Left colon (tissue), 2 donors: ENCODE measurements at places on chromosomes 2 and 18.
A peak's percentile ranks its signal among the peaks of the same experiment; 100 is the strongest.

- DNase-seq = no peak
Observed at GRCh38 chr2:233699424-233700027, 6.8 kb downstream of the UGT1A6 start.

DNA sequence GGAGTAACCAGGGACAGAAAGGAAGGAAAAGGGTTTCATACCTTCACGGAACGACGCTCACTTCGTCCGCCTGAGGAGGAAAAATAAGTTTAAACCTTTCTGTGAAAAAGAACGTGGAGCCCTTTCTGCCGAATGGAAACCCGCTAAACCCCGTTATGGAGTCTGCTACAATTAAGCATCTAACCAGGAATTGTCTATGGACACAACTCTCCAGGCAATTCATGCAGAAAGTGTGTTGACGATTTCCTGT lies 528 bp upstream of the PPP4R3B start:
- DNase-seq = no peak

DNA sequence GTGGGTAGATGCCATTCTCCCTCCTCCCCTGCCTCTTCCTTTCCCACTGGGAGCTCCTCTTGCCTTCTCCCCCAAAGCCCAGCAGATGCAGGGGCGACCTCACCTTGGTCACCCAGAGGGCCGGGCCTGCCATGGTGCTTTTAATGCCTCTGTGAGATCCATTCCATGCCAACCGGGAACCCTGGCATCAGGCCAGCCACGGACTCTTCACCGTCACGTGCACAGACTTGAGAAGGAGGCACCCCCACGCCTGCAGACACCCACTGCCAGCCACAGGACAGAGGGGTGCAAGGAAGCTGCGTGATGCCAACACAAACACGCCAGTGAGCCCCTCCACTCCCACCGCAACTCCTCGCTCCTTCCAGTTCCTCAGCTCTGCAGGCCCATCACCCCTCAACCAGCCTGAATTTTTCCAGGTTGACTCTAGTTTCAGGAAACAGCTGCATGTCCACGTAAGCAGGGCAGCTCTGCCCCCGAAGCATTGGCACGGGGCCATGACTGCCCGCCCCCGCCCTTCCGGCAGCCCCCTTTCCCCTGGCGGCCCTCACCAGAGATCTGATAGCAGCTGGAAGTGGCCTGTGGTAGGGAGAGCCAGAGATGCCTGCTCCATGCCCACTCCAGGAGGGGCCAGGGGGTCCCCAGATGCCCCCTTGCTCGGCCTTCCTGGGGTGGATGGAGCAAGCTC lies 50.8 kb downstream of the DNMT3A start:
- DNase-seq = no peak

DNA sequence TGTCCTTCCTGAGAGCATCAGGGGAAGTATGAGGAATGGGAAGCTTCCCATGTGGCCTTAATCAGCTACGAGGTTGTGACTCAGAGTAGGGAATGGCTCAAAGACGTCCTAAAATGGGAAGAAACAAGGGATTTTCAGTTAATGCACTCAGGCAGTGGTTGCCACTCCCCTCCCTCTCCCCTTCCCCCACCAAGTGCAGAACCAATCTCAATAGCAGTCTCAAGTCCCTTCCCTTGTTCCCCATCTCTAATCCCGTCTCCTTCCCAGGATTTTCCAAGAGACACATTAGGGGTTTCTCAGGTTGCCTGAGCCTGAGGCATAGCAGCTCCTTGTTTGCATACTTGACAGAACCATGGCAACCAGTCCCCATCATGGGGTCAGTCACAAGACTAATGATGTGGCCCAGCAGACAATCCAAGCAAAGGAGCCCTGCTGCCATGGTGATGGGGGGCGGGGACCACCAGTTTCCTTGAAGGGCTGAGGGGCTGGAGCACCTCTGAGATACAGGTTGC lies 18.2 kb upstream of the RESP18 start:
- no peak for DNase-seq

GRCh38 chr2:152200101-152200500 lies 24.5 kb upstream of the STAM2 start:
- no peak for DNase-seq

DNA sequence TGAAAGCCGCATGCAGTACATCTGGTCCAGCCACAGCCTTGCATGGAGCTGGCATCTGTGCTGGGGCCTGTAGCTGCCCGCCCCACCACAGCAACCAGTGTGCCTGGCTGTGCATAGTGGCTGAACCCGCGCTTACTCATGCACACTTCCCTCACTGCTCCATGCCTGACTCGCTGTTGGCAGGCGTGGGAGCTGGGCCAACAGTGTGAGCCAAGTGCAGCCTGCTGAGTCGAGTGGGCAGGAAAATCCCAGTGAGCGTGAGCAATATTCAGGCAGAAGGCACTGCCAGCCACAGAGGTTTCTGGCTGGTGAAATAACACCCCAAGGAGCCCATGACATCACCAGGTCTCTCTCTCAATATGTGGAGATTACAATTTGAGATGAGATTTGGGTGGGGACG lies 1674.1 kb upstream of the TMEFF2 start:
- DNase-seq = no peak

- DNase-seq = no peak
Observed at GRCh38 chr18:48402953-48403352, 6.2 kb downstream of the ZBTB7C start.

GRCh38 chr2:38533180-38533579 lies 69.5 kb downstream of the HNRNPLL start:
- peak; percentile 58 for DNase-seq

DNA sequence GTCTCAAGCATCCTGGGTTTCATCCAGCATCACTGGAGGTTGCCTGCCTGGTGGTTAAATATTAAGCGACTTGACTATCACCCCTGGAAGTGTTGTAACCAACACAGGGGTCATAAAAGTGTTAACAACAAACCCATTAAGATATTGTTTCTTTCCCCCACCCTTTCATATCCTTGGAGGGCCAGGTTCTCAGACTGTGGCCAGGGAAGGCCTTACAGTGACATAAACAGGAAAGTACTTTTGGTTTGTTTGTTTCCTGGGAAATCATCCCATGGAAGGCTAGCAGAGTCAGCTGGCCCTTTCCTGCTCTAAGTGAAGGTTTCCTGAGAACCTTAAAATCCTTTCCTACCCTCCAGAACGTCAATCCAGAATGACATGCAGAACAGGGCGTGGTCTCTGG lies 160.9 kb downstream of the CLIP4 start:
- no peak for DNase-seq

GRCh38 chr2:43105586-43106558 lies 120.5 kb downstream of the ZFP36L2 start:
- DNase-seq = peak; percentile 52

DNA sequence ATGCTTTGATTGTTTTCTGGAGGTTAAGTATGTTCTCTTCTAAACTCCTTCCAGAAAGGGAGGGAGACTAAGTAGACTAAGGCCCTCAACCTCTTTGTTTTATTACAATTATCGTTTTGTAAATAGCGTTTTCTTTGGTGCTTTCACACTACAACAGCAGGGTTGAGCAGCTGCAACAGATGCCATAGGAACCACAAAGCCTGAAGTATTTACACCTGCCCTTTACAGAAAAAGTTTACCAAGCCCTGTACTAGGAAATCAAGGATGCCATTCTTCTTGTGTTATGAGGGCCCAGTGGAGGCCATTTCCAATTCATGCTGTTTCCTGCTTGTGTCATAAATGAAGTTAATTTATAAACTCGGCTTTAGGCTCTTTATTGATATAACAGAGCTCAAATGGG lies 914.8 kb downstream of the DCDC2C start:
- DNase-seq = no peak

GRCh38 chr2:218286570-218287459 lies 5.5 kb downstream of the TMBIM1 start:
- DNase-seq = peak; percentile 98

DNA sequence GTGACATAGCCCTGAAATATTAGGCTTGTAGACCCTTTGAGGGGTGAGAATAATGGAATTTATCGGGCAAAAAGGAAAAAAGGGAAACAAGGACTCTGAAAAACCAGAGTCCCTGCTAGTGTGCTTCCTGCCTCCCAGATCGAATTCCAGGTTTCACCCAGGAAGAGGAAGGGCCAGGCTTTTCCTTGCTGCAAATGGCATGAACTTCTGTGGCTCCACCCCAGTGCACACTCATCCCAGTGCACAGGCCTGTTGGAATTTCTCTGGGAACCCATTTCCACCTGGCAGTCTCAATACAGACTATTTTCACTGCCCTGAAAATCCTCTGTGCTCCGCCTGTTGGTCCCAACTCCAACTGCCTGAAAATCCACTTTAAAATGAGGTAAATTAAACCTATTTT lies 29.9 kb downstream of the C18orf54 start:
- DNase-seq = no peak

- no peak for DNase-seq
Observed at GRCh38 chr2:102110596-102111334, 31.8 kb upstream of the IL1R1 start.

GRCh38 chr2:225069966-225070365 lies 27.7 kb upstream of the DOCK10 start:
- DNase-seq = no peak

DNA sequence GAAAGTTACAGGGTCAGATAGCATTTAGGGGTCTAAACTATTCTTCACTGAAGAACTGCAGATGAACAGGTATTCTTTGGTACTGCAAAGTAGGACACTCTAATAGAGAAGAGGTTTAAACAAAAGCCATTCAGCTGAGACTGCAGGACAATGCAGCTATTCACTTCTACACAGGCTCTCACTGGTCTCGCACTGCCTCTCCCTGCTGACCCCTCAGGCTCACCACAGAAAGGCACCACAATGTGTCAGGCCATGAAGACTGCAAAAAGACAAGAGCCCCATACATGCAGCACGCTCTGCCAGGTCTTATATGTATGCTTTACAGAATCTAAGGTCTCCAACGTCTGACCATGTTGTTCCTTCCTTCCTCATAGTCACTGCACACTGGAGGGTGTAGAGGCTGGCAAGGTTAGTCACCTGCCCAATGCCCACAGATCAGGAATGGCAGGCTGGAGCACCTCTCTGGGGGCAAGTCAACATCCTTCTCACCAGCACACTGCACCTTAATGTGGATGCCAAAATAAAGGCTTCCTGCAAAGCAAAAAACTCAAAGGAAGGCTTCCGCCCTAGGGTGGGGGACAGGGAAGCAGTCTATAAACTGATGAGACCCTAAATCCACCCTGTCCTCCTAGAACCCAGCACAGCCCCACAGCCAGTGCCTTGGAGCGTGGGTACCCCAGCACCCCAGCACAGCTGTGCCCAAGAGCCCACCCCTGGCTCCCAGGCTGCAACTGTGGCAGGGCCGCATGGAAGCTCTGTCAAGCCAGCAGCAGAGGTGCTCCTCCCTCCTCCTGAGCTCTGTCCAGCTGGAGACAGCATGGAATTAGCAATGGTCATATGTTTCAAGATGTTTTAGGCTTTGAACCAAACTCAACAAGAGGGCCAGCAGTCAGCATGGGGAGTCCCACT lies 10.7 kb upstream of the RNU4ATAC start:
- DNase-seq = no peak

DNA sequence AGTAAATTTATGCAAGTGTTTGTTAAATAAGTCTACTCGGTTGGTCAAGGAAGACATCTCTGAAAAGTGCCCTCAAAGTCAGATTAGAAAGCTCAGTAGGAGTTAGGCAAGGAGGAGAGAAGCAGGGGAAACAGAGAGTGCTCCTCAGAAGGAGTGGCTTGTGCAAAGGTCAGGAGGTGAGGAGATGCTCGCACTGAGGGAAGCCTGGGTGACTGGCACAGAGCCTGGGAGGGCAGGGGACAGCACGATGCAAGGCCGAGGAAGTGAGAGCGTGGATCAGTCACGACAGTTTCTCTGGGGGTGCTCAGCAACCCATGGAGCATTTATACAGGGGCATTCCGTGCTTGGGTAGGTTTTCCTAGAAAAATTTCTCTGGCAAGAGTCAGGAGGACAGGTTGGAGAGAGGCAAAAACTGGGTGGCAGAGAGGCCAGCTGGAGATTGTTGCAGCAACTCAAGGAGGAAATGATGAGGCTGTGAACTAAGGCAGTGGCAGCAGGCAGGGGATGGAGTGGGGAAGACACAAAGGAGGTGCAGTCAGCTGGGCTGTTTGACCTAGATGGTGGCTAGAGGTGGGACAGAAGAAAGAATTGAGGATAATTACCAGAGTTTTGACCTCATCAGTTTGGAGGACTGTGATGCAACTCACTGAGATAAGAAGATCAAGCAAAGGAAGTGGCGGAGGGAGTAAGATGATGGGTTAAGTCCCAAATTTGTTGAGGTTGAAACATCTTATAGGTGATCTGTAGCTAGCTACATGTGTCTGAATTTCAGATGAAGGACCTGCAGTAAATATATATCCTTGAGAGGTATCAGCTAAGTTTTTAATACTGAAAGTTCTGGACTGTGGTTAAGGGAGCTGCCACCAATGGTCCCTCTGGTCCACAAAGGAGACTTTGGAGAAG lies 52.4 kb downstream of the BCL2 start:
- no peak for DNase-seq

- no peak for DNase-seq
Observed at GRCh38 chr18:29176681-29177080, 999.8 kb upstream of the CDH2 start.

DNA sequence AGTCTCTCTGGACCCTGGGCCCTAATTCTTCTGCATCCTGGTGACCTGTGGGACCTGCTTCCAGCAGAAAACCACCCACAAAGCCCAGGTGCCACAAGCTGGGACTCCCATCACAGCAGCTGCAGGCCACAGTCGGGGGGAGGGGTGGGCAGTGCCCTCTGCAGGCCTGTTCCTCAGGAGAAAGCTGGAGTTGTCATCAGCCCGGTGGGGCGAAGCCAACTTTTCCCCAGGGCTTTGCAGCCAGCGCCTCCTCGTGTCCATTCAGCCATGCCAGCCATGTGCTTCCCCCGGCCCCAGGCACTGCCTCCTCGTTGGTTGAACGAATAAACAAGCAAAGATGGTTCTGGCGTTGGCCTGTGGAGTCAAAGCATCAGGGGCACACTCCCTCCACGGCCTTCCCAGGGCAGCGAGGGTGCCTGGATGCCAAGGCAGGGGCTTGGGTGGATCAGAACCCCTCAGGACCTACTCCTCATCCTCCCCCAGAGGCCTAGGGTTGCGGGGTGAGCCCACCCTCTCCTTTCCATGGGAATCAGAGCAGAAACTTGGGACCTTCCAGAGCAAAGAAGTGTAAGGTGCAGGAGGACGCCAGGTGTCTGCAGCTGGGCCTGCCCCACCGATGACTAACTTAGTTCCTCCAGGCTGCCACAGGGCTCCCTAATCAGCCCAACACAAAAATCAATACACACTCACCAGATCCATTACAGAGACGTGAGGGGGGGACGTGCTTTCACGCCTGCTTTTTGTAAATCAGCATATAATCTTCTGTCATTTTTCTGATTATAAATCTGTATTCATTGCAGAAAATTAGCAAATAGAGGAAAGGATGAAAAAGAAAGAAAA lies 75.7 kb upstream of the RAB6C start:
- no peak for DNase-seq

DNA sequence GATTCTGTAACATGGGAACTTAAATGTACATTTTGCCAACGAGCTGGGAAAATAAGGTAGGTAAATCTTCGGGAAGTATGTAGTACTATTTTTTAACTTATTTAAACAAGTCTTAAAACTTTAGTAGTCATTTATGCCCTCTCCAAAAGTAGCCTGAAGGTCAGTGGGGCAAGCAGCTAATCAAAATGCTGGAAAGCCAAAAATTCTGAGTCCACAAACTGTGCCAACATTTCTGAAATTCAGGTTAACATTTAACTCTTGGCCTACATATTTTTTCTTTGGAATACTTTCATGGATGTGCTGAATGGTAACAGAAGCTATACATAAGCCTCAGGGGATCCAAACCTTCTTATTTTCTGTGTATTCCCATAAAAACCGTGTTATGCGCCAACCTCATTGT lies 26.3 kb downstream of the WDR75 start:
- no peak for DNase-seq
